ENCODE measurements at places on chromosomes 1 and 21.

- no peak for DNase-seq
Measured at GRCh38 chr1:242827538-242827937, 303.0 kb upstream of the PLD5 start.

- no peak for DNase-seq
Measured at GRCh38 chr1:183175631-183176030, 10.4 kb upstream of the LAMC2 start.

DNA sequence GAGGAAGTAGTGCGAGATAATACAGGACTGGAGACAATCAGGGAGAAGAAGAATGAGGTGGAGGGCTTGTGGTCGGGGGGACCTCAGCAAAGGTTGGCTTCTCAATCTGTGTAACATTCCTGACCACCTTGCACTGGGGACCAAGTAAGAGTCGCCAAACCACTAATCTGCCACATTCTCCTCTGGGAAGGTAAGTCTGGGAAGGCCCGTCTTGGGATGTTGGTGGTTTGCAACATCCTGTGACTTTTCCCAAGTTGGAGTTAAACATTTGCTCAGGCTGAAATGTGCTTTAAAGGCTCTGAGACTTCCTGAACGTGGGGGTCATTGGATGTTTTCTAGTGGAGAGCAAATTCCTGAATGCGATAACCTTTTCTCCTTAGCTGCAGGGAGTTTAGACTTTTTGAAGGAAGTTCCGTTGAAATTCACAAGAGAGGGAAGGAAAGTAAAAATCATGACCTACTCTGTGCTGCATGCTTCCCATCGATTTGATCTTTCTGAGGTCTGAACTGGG lies 325.9 kb downstream of the RPS6KC1 start:
- DNase-seq = peak; percentile 65

GRCh38 chr1:23019863-23020625 lies 776 bp downstream of the KDM1A start:
- peak; percentile 80 for DNase-seq

DNA sequence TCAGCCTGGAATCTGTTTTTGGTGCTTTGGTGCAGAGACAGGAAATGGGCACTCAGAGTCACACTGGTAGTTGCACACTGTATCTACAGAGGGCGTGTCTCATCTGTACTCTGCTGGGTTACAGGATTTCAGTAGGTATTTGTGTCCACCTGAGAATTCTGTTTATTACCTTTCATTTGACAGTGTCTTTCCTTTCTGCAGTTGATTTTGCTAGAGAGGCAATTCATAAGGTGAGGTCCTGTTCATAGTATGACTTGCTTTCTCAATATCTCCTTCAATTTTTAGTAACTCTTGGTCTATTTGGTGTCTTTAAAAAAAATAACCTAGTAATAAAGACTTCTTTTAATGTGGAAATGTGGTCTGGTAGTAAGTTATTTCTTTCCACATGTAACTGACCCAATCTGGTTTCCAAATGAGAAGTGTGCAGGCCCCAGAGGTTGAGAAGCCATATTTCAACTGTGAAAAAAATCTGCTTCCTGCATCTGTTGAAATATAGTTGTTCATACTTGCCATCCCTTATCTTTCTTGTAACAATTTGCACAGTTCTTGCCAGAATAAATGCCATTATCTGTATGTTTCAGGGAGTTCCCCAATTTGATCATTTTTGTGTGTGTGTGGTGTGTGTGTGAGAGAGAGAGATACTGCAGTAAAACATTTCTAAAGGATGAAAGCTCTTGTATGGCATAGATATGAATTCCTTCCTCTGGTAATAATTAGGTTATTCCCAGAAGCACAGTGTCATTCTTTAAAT lies 78.4 kb upstream of the DNAJC6 start:
- DNase-seq = no peak

GRCh38 chr1:29821605-29822004 lies 585.3 kb downstream of the PTPRU start:
- no peak for DNase-seq

- DNase-seq = no peak
Measured at GRCh38 chr1:92708368-92708950, 76.4 kb downstream of the EVI5 start.

DNA sequence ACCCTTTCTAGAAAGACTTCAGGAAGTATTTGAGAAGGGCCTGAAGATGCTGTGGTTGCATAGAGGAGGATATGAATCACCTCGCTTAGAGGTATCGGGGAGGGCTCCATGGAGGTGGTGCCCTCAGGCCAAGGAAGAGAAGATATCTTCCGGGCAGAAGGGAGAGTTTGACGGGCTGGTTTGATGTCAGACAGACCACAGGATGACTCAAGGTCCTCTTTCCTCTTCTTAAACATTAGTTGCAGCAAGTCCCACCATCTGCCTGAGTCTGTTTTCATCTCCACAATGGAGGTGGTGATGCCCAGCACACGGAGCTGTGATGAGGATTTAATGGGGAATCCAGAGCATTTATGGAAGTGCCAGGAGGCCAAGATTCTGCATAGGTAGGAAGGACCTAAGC lies 25.1 kb upstream of the RUNX3 start:
- DNase-seq = no peak

DNA sequence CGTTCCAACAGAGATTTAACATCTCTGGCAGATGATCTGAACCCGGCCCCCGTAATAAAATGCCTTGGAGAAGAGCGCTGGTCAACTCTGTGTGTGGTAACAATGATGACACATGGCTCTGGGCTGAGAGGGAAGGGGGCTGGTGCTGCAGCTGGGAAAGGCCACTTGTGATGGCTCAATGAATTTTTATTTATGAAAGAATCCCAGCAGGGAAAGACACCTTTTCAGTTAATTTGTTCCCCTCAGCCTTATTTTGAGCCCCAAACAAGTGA lies 59.4 kb downstream of the SYT6 start:
- no peak for DNase-seq

GRCh38 chr21:35128536-35128935 lies 79.4 kb upstream of the RUNX1 start:
- no peak for DNase-seq

DNA sequence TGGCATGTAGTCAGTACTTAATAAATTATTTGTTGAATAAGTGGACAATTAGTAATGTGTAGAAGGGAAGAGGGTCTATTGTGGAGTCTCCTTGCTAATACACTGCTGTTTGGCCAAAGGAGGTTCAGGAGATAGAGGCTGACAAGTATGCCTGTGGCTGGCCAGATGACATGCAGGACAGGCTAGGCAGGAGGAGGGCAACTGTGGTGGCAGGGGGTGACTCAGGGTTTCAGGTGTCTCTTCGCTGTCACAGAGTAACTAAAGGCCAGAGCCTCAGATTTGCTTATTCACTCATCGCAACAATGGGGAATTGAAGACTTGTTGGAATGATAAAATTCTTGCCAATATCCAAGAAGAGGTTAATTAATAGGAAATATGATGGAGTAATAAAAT lies 33.1 kb downstream of the THRAP3 start:
- DNase-seq = no peak

- DNase-seq = no peak
Measured at GRCh38 chr21:38520511-38520910, 22.2 kb upstream of the ERG start.

DNA sequence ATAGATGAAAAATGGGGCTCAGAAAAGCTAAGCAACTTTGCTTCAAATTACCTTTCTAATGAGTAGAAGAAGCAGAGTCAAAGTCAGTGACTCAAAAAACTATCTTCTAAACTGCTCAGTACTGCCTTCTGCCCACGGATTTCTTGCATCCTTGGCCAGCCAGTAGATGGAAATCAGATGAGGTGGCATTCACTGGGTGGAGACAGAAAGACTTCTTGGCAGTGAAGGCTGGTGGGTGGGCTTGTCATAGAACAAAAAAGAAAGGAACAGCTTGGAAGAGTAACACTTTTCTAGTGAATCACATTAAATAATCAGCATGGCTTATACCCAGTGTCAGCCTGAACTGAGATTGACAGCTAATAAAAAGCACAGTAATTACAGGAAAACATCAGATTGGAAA lies 170.7 kb downstream of the ST6GALNAC5 start:
- DNase-seq = no peak

- DNase-seq = no peak
Measured at GRCh38 chr1:167767761-167768160, 46.0 kb downstream of the MPZL1 start.

DNA sequence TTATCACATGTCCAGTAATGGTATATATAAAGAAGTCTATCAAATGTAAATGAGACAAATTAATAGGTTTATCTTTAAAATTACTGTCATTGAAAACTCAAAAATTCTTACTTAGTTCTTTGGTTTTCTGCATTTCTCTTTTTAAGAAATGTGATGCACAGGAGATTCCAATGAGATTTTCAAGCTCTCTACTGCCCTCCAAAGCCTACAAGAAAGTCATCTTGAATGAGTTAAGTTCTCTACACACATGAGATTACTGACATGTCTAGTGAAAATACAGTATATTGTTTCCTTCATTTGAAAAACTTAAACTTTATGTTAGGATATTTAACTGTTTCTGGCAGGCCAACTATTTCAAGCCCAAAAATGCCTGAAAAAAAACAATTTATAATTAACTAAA lies 68.8 kb downstream of the ITGB3BP start:
- DNase-seq = peak; percentile 18

DNA sequence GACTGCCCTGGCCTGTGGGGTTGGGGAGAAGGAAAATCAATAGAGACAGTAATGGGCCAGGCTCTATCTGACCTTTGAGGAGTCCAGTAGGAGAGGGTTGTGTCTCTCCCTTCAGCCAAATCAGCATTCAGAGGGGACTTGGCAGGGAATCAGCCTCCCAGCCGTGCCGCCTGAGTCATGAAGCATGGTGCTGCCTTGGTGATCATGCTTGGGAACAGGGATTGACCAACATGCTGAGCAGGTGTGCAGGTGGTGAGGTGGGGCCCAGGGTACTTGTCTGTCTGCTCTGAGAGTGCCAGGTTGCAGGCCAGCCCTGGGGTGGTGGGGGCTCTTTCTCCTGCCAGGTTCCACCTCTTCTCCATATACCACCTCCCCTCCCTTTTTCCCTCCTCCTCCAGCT lies 58.9 kb upstream of the TLR5 start:
- no peak for DNase-seq

DNA sequence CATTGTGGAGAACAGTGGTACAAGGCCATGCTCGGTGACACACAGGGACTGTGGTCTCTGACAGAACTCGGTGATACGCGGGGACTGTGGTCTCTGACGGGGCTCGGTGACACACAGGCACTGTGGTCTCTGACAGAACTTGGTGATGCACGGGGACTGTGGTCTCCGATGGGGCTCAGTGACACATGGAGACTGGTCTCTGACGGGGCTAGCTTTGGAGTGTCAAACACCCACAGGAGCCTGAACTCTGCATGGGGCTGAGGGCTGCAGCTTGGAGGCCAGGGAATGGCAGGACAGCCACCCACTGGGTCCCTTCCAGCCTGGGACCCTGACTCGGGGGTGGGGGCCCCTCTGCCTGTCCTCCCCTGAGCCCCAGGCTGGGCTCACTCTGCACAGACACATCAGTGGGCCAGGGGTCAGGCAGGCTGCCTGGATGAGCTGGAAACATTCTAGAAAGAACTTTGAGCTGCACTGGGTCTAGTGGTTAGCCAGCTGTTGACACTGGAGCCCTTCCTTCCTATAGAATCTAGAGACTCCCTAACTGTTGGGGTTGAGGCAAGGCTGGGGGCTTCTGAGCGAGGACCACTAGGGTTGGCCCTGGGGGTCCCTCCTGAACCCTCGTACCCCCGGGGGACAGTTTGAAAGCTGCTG lies 49.8 kb downstream of the DISP3 start:
- DNase-seq = peak; percentile 42

DNA sequence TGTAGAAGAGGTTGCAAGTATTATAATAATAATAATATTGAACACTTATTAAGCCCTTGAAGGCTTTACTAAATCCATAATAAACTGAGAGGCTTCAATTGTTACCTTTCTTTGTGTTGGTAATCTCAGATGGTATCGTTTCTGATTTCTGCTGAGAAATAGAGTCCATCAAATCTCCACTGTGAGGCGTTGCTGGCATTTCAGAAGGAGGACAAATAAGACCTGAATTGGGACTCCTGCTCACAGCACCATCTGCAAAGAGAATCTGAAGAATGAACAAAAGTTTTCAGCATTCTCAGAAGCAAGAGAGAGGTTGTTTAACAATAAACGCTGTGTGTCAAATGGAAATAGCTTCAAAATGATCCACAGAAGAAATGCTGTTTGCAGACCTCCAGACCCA lies 93.7 kb downstream of the WDR3 start:
- no peak for DNase-seq

DNA sequence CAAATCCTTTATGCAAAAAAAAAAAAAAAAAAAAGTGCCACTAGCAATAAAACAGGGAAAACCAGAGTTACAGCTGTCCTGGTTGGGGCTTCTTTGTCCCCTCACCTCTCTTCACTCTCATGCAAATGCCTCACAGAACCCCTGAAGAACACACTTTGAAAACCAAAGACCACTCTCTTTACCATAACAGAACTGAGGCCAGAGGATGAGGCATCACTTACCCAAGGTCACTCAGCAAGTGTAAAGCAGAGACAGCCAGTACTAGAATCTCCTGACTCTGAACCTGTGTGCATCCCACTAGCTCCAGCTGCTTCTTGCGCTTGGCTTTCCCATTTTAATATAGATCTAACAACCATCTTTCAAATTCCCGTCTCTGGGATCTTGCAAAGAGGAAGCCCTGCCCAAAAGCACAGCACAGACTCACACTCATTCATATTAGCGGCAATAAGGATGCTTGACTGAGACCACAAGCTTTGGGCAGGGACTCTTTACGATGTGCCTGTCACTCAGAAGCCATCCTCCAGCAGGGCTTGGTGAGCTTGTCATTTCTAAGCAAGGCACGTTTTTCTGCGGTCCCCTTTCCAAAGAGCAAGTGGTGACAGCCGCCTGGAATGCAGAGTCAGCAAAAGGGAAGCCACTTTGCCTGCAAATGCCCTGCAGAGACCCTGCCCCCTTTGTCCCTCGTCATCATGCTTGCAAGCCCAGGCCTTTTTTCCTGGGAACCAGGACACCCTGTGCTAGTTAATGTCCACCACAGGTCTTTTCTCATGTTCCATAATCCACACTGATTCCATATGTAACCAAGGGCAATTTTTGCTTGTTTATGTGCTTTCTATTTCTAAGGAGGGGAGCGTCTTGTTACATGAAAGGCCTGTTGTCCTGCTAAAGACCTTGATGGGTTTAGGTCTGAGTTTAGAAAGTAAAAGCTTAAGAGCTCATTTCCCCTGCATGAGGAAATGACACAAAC lies 76.5 kb upstream of the NFIA start:
- peak; percentile 65 for DNase-seq

DNA sequence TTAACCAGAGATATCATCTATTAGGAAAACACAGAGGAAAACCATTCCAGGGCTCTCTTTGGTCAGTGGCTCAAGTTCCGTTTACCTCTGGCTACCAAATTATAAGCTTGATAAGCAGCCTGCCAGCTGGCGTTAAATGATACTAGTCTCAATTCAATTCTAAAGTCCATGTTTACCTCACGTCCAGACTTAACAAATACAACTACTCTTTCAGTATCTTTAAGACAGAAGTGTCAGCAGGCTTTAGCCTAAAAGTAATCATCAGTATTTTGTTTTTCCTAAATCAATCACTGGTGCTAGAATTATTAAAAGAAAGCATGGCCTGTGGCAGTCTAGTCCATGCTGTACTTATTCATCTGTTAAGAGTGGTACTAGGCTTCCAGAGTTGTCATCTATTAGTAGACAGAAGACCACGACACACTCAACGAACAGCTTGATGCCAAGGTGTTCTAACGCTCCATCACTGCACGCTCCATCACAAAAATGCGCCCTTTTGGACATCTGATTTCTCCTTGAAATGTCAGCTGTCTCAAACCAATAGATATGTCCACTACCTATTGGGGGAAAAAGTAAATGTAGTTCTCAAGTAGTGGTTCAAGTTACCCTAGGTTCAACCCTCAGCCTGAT lies 1.5 kb downstream of the IVNS1ABP start:
- no peak for DNase-seq

- DNase-seq = peak; percentile 71
Measured at GRCh38 chr1:42172381-42173133, 8.0 kb upstream of the GUCA2A start.

GRCh38 chr1:211928290-211928801 lies 97.8 kb upstream of the LPGAT1 start:
- no peak for DNase-seq

All from kidney (tissue), 22 donors.